ENCODE measurements at places on chromosomes 6 and 20.

- DNase-seq, result no peak
These were observed 13.5 kb upstream of the PTGIS start for GRCh38 chr20:49581482-49581881.

- no peak for DNase-seq
These were observed 4.7 kb upstream of the RIPOR2 start for GRCh38 chr6:24940311-24940917.

DNA sequence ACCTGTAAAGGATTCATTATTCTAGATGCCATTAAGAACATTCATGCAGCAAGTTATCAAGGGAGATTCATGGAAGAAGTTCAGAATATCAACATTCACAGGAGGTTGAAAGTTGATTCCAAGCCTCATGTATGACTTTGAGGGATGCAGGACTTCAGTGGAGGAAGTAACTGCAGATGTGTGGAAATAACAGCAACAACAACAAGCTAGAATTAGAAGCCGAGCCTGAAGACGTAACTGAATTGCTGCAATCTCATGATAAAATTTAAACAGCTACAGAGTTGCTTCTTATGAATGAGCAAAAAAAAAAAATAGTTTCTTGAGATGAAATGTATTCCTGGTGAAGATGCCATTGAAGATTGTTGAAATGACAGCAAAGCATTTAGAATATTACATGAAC, 73.3 kb upstream of the NXT1 start:
- DNase-seq, result no peak

DNA sequence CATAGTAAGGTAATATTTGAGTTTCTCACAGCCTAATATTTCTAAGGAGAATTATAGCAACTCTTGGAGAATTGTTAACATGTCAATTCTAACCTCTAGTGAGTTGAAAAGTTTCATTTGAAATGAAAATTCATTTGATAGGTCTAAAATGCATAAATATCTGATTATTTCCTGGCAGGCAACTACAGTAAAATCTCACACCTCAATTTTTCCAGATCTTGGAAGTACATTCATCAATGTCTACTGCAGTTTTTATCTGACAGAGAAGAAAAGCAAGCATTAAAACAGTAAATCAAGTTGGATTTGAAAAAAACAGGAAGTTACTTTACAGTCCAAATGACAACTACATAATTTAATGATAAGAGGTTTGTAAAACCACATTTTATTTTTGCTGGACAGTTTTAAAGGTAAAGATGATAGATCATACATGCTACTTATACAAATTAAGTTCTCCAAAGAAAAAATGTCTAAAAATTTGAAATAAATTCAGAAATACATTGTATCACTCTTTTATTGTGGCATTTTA, 631.3 kb downstream of the EYS start:
- no peak for DNase-seq

DNA sequence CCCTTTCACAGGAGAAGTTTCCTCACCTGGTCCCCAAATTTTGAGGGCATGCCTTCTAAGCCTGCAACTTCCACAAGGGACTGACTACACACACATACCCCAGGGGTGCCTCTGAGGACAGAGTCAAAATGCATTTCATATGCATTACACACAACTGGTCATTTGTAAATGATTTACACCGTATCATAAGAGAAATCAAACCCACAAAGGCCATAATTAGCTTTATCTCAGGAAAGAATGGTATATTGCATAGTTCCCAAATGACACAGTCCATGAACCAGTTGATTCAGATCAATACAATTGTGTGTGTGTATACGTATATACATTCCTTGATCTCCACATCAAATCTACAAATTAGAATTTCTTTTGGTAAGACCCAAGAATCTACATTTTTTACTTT, 203.3 kb upstream of the PRDM1 start:
- no peak for DNase-seq

DNA sequence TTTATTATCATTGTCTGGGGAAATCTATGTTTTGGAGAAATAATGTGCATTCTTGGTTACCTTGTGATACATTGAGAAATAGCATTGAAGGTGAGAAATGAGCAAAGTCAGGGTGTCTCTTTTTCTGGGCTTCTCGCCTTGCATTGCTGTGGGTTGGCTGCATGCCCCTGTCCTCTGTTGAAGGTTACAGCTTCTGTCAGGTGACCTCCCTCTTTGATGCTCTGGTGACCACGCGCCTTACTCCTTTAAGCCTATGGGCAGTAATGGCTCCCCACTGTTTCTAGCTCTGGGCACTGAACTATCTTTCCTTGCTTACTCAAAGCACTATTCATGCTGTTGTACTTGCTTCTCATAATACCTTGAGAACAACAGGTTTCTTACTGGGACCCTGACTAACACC, 14.6 kb downstream of the ADGRB3 start:
- no peak for DNase-seq

DNA sequence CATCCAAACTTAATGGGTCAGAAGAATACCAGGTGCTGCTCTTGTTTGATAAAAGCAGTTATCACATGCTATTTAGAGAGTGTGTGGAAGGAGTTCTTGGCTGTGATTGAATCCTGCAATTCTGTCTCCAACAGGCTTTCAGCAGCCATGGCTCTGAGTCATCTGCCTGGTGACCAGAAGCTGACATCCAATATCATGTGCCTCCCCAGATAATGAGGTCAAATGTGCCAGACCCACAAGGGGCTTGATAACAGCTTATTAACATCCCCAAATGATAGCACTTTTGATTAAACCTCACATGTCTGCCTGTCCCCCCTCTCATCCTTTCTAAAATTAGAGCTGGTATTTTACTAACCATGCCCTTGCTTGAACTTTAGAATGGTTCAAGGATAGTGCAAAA, 175.7 kb upstream of the PLN start:
- DNase-seq, result no peak

DNA sequence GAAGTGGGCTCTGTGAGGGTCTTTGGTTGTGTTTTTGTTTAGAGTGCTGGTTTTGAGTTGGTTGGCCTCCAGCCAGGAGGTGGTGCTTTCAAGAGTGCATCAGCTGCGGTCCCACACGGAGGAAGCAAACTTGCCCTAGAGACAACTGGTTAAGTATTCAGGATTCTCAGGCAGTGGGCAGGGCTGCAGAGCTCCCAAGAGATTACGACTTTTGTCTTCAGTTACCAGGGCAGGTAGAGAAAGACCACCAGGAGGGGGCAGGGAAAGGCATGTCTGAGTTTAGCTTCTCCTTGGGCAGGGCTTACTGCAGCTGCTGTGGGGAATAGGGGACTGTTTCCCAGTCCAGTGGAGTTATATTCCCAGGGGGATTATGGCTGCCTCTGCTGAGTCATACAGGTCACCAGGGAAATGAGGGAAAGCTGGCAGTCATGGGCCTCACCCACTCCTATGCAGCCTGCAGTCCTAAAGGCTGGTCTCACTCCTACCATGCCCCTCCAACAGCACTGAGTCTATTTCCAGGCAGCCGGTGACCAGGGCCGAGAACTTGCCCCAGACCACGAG, 64.3 kb downstream of the TTI1 start:
- DNase-seq, result no peak

- DNase-seq, result no peak
These were observed 20.9 kb downstream of the UTRN start for GRCh38 chr6:144305985-144306384.

- no peak for DNase-seq
These were observed 50.7 kb downstream of the PRDM1 start for GRCh38 chr6:106136845-106137244.

DNA sequence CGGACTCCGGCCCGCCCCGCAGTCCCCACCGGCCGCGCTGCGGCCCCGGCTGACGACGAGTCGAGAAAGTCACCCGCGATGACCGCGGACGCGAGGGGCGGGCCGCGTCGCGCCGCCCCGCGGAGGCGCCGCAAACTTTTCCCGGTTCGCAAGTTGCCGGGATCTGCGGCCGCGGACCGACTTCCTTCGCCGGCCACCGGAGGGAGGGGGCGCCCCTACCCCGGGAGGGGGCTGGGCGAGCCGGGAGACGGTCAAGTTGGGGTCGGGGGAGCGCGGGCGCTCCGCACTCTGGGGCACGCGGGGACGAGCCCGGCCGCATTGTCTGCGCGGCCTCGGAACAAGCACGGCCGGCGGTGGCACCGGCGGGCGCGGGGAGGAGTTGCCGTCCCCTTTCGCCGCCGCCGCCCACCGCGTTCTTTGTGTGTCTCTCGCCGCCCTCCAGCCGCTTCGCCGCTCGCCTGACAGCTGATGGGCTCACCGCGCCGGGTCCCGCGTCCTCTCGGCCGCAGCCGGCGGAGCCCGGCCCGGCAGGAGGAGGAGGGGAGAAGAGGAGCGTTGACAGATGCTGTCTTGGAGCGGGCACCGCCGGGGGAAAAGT, 131.6 kb downstream of the OGFRL1 start:
- DNase-seq, result no peak

- DNase-seq, result no peak
These were observed 9.0 kb upstream of the STK38 start for GRCh38 chr6:36556281-36556680.

GRCh38 chr6:165422192-165422591, 112.8 kb upstream of the C6orf118 start:
- no peak for DNase-seq

GRCh38 chr6:148981515-148981914, 234.7 kb downstream of the UST start:
- no peak for DNase-seq

DNA sequence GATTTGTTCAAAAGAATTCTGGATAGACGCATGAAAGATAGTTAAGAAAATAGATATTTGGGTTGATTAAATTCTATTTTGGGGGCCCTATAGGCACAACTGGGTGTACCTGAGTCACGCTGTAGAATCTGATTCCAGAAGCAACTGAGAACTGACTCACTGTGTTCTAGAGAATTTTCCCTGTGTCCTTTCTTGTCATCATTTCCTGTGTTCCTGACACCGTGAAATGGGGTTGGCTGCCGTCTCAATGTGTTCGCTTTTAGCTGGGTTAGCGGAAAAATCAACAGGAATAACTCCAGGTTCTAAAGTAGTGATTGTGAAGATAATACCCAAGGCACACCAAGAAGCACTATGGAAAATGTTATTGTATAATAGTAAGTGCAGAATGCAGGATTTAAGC, 5.0 kb downstream of the GCNT2 start:
- DNase-seq, result no peak

DNA sequence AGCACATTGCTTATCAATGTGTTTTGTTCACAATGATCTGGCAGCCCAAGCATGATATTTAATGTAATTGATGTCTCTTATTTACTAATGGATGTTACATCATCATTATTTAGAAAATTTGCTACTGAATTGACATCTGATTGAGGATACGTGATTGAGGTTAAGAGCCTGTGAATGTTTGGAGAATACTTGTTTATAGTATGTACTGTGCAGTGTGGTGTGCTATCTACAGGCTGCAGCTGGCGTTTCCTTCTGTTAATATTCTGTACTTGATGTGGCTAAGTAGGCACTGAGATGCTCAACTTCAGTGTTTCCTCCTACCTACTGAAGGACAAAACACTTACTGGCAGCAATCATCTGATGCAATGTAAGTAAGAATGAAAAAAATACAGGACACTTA, 709.6 kb upstream of the FLRT3 start:
- DNase-seq, result no peak

DNA sequence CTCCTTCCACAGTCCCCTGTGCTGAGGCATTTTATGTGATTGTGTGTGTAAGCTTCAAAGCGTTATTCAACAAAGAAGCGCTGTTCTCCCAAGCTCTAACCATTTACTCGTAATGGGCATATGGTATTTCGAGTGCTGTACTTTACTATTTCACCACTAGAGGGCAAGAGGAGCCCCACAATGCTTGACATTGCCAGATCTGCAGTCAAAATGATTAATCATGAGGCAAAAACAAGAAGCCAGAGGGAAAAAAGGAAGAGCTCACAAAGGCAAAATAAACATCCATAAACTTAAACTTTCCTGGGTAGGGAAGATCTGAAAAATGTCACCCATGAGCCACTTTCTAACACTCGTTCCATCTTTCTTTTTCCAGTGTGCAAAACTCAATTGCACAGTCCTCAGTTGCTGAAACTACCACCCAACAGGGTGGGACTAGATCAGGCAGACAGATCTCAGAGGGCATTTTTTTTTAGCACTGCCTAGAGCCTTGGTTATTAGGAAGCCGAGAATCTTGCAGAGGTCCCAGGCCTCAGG, 215.0 kb upstream of the PLCB4 start:
- no peak for DNase-seq

DNA sequence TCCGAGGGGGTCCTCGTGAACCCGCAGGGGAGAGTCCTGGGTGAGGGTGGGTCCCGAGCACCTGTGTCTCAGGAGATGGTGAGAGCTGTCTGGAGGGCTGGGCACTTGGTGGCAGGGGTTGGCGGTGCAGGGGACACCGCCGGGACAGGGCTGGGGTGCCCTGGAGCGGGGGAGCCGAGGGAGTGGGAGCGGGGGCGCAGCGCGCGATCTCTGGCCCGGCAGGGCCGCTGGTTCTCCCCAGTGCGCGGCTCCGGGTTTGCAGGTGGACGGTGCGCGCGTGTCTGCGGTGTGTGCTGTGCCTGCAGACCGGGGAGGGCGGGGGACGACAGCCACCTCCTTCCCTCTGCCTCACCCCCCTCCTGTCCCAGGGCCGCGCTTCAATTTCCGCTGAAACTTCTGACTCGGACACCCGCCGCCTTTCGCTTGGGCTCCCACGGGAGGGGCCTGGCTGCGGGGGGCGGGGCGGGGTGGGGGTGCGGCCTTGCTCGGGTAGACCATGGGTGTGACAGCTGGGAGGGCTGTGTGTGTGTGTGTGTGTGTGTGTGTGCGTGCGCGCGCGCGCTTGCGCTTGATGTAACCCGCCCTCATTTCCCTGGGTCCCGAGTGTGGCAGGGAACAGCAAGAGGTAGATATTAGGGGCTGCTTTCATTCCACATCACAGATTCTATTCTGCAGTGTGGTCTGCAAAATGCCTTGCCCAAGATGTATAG, 1.2 kb downstream of the TRIB3 start:
- peak; percentile 29 for DNase-seq

- no peak for DNase-seq
These were observed 12.8 kb upstream of the KHDRBS2 start for GRCh38 chr6:62298745-62299392.

- no peak for DNase-seq
These were observed 70.3 kb downstream of the FAM83B start for GRCh38 chr6:54916858-54917257.

DNA sequence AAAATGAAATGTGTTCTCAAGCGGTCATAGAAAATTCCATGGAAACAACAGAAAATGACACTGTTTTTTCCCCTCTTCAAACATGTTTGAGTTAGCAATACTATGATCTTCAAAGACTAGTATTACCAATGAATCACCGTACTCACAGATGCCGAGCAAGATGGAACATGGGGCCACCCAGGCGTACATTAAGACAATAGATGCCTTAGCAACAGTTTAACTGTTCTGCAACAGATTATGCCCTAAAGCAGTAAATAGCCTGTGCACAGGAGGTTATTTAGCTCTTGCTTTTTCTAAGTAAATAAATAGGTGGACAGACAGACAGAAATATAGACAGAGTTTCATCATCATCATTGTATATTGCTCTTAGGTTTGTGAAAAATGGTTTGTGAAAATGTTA, 284.0 kb upstream of the DEFB112 start:
- DNase-seq, result no peak

Measured in GOT3 (cell line).